ENCODE measurements at places on chromosomes 3 and 15.

DNA sequence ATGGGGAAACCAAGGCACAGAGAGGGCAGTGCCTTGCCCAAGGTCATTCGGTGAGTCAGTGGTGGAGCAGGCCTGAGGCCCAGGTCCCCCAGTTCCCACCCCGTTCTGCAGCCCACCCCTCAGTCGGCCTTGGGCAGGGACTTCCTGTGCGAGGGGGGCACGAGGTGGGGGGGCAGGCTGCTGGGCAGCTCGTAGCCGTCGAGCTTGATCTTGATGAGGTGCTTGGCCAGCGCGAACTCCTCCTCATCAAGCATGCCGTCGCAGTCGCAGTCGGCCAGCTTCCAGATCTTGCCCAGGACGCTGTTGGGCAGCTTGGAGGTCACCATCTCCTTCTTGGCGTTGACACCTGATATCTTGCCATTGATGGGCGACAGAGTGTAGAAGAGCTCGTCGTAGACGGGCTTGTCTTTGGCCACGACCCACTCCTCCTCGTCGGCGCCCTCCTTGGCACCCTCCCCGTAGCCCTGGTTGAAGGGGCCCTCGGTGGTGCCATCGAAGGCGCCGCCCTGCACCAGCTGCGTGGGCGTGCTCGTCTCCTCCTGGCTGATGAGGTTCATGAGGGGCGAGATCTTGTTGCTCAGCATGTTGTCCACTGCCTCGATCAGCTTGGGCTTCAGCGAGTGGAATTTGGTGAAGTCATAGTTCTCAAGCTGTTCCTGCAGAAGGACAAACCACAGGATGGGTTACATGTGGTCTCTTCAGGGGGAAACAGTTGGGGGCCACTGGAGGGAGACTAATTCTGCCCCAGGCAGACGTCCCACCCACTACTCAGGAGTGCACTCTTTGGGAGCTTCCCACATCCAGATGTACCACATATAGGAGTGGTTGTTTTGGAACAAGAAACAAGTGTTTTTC is 6.9 kb upstream of the SPTBN5 start:
- DNase-seq = no peak

DNA sequence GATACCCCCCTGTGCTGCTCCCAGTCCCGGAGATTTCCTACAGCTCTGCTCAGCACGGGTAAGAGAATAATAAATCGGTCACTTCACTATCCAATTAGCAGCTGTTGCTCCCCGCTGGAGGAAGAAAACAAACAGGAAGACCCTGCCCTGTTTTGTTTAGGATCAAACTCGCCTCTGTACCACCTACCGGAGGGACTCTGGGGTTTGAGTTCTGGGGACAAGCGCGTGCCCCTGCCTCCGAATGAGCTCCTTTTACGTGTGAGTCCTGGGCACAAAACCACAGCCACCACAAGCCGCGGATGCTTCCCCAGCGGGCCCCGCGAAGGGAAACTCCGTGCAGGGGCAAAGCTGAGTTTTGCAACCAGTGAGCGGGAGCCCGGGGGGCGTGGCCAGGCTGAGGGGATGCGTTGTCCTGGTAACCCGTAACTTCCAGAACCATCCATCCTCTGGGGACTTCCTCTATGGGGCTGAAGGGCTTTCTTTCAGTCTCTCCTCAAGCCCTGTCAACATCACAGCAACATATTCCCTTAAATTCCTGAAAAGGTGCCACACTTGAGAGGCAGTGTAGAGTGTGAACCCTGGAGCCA is 315.7 kb upstream of the PROK2 start:
- peak; percentile 97 for DNase-seq

DNA sequence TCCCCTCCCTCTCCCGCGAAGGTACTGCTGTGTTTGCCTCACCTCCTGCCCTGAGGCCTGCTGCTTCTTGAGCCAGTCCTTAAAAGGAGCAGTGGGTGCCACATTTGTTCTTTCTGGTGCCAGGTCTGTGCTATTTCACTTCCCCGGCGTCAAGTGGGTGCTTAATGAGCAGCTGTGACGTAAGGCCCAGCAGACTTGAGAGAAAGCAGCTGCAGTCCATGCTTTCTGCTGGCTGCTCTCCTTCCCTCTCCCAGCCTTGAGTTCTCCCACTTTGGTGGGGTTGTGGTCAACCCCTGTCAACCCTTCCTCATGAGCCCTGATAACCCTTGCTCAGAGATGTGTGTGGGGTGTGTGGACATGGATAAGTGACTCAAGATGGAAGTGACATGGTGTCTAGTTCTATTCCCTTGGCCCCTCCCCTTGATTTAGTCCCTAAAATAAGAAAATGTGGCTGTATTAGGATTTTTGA is 6.9 kb downstream of the INAFM2 start:
- DNase-seq = peak; percentile 80

GRCh38 chr3:30611613-30612436 is 5.4 kb downstream of the TGFBR2 start:
- peak; percentile 38 for DNase-seq

DNA sequence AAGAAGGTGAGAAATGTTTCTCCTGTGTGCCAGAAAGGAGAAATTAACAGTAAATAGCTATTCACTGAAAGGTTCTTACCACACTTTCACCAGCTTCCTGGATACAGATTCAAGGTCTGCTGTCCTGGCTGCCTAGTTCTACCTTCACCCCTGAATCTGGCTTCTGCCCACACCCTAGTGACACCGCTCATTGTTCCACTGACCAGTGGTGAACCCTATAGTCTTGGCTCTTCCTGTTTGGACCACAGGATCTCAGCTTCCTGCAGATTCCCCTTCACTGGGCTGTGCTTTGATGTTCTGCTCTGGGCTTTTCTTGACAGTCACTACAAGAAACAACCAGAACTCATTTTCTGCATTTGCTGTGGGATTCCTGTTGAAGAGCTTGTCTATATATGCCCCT is 250.0 kb downstream of the XXYLT1 start:
- no peak for DNase-seq

DNA sequence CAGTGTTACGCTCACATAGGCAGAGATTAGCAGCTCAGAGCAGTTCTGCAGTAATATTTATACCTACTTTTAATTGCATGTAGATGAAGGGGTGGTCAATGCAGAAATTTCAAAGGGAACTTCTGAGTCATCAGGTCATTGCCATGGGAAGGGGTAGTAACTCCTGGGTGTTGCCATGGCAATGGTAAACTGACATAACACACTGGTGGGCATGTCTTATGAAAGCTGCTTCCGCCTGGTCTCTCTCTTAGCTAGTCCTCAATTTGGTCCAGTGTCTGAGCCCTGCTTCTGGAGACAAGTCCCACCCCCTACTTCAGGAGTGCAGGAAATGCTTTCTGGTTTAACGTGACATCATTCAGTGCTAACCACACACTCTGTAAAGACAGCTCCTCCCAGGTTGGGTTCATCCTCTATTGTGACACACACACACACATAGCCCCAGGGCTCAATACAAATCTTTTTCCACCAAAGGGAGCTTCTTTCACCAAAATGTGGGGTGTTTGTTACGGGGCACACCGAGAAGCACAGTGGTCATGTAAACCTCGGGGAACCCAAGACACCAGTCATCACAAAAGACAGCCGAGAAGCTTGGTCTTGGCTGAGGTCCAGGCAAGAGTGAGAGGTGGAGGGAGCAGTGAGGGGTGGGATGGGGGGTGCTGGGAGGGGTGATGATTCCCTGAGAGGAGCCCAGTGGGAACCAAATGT is 74.5 kb downstream of the TLE3 start:
- DNase-seq = peak; percentile 96

GRCh38 chr15:101488300-101489164 is 975 bp downstream of the PCSK6 start:
- DNase-seq = no peak

All from MV-4-11 (cell line).